ENCODE measurements at places on chromosomes 2 and 18. TPM values are rescaled to one million over a fixed set of nuclear protein-coding genes. Genes with fewer than 3 reads are reported as not detected.

CNNM4 gene
- total RNA-seq: 2.7 TPM

GRCh38 chr18:13262839-13263691, 44.5 kb downstream of the LDLRAD4 start:
- H3K36me3 ChIP-seq: no peaks in the 10 kb centered on the region
- H3K4me3 ChIP-seq: no peak overlapping the region
- DNase-seq: no peak
- H3K27me3 ChIP-seq: no peaks in the 10 kb centered on the region
- H3K27ac ChIP-seq: peak overlapping the region; percentile 88
- peaks cover 46% of the 10 kb centered on the region for H3K4me1 ChIP-seq

- no peak overlapping the region for H3K27ac ChIP-seq
- H3K4me3 ChIP-seq: no peak overlapping the region
- no peak for DNase-seq
- H3K4me1 ChIP-seq: no peaks in the 10 kb centered on the region
- H3K36me3 ChIP-seq: no peaks in the 10 kb centered on the region
- no peaks in the 10 kb centered on the region for H3K27me3 ChIP-seq
These were observed 306.2 kb upstream of the KCNJ3 start for GRCh38 chr2:154392256-154392655.

RBFA gene
- total RNA-seq: 23.1 TPM

DNA sequence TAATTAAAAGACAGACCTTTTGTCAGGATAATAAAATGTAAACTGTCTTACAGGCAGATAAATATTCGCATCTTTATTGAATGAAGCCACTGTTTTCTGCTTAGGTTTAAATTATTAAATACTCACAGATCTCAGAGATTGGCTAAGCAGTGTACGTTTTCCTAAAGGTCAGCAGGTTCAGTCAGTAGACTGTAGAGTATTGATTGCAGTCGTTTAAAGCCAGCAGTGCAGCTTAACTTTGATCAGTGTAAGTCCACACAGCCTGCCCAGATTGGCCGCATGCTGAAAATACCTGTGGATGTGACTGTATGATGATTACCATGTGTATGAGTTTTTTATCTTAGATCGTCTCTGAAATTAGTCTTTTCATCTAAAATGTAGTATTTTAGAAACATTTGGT, 42.3 kb downstream of the ATP9B start:
- H3K4me1 ChIP-seq: no peaks in the 10 kb centered on the region
- no peak for DNase-seq

GRCh38 chr2:43045866-43046265, 180.5 kb downstream of the ZFP36L2 start:
- DNase-seq: no peak
- H3K4me3 ChIP-seq: no peak overlapping the region
- H3K36me3 ChIP-seq: no peaks in the 10 kb centered on the region
- no peaks in the 10 kb centered on the region for H3K27me3 ChIP-seq

- H3K4me1 ChIP-seq: no peaks in the 10 kb centered on the region
- H3K27ac ChIP-seq: no peak overlapping the region
- no peak for DNase-seq
- H3K4me3 ChIP-seq: no peak overlapping the region
- H3K36me3 ChIP-seq: no peaks in the 10 kb centered on the region
These were observed 241.1 kb downstream of the TMEM182 start for GRCh38 chr2:103002954-103003353.

GRCh38 chr2:46117379-46117778, 179.8 kb upstream of the EPAS1 start:
- no peak overlapping the region for H3K27ac ChIP-seq
- no peak for DNase-seq
- no peaks in the 10 kb centered on the region for H3K27me3 ChIP-seq

ADI1 gene
- total RNA-seq: 40.9 TPM

REG3A gene
- total RNA-seq: not detected

MROH2A gene
- total RNA-seq: not detected

GRCh38 chr2:31239593-31240177, 5.7 kb downstream of the EHD3 start:
- H3K27me3 ChIP-seq: no peaks in the 10 kb centered on the region
- H3K36me3 ChIP-seq: peaks cover 7% of the 10 kb centered on the region
- peaks cover 46% of the 10 kb centered on the region for H3K4me1 ChIP-seq
- peak overlapping the region; percentile 95 for H3K27ac ChIP-seq
- peak overlapping the region; percentile 30 for H3K4me3 ChIP-seq

DNA sequence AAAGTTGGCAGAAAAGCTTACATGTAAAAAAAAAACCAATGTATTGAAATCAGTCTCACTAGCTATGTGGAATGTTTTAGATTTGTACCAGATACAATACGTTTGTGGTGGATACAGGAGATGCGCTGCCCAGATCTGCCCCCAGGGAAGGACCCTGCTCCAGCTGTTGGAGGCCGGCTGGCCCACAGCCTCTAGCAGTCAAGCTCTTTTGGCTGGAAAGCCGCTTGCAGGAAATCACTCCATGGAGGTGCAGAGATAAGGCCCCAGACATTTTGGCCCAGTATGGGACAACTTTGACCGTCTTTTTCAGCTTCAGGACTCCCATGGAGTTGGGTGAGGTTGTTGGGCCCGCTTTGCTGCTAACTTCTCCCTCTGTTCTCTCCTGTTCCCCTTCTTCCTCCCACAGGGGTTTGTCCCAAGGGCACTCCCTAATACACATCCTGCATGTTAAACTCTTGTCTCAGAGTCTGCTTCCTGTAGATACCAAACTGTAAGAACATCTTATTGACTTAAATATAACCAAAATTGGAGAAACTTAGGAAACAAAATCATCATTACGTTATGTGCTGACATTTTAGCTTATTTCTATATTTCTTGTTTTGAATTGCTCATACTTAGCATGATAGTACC, 1.7 kb upstream of the QPCT start:
- no peaks in the 10 kb centered on the region for H3K36me3 ChIP-seq
- H3K27ac ChIP-seq: no peak overlapping the region
- no peak for DNase-seq
- no peaks in the 10 kb centered on the region for H3K27me3 ChIP-seq

- no peak for DNase-seq
- no peaks in the 10 kb centered on the region for H3K27me3 ChIP-seq
- H3K4me3 ChIP-seq: no peak overlapping the region
- H3K36me3 ChIP-seq: no peaks in the 10 kb centered on the region
These were observed 274.5 kb downstream of the NCKAP5 start for GRCh38 chr2:133293544-133294353.

MOGAT1 gene
- total RNA-seq: not detected

LCLAT1 gene
- 9.8 TPM for total RNA-seq

DNA sequence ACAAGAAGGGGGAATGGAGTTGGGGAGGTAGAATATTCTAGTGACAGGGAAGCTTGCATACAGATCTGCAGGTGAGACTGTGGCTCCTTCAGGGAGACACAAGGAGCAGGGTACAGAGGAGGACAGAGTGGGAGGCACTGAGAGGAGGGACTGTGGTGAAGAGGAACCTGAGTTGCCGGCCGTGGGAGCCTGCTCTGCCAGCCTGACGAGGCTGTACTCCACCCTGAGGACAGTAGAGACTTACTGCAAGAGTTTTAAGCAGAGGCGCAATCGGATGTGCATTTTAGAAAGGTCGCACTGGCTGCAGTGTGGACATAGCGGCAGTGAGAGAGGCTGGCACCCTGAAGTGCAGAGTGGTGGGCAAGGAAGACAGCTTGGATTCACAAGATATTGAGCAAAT, 185.8 kb downstream of the GFPT1 start:
- no peak for DNase-seq
- no peak overlapping the region for H3K27ac ChIP-seq
- H3K4me3 ChIP-seq: no peak overlapping the region
- peaks cover 19% of the 10 kb centered on the region for H3K4me1 ChIP-seq

- H3K4me1 ChIP-seq: peaks cover 50% of the 10 kb centered on the region
- H3K27me3 ChIP-seq: no peaks in the 10 kb centered on the region
- no peaks in the 10 kb centered on the region for H3K36me3 ChIP-seq
These were observed 268.9 kb downstream of the NDUFA10 start for GRCh38 chr2:239756031-239756789.

GPR45 gene
- total RNA-seq: not detected

SCYGR6 gene
- not detected for total RNA-seq

GRCh38 chr2:232522623-232523401, 2.6 kb downstream of the PRSS56 start:
- peaks cover 20% of the 10 kb centered on the region for H3K4me1 ChIP-seq
- no peak overlapping the region for H3K27ac ChIP-seq

POU3F3 gene
- total RNA-seq: 0.21 TPM

DNA sequence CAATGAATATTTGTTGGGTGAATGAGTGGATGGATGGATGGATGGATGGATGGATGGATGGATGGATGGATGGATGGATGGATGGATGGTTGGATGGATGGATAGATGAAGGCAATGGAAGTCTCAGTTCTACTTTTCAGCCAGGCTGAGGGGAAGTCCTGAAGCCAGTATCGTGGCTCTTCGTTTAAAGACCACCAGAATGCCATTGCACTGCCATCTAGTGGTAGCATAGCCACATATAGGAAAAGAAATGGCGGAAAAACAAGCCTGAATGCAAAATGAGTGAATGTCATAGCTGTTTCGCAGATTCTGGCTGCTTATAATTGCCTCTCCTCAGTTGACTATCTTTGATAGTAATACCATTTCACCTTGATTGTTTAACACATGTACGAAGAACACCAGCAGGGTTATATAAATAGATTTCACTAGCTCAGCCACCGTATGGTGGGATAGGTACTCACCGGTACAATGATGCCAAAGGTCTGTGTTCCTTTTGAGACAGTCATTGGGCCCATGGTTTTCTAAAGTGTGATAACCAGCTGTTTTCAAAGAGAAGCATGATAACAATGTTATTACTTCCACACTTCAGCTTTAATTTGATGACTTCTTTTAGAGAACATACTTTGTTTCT, 62.3 kb upstream of the GREB1L start:
- no peak overlapping the region for H3K27ac ChIP-seq
- no peak overlapping the region for H3K4me3 ChIP-seq
- DNase-seq: no peak
- H3K27me3 ChIP-seq: no peaks in the 10 kb centered on the region
- H3K4me1 ChIP-seq: no peaks in the 10 kb centered on the region

DNA sequence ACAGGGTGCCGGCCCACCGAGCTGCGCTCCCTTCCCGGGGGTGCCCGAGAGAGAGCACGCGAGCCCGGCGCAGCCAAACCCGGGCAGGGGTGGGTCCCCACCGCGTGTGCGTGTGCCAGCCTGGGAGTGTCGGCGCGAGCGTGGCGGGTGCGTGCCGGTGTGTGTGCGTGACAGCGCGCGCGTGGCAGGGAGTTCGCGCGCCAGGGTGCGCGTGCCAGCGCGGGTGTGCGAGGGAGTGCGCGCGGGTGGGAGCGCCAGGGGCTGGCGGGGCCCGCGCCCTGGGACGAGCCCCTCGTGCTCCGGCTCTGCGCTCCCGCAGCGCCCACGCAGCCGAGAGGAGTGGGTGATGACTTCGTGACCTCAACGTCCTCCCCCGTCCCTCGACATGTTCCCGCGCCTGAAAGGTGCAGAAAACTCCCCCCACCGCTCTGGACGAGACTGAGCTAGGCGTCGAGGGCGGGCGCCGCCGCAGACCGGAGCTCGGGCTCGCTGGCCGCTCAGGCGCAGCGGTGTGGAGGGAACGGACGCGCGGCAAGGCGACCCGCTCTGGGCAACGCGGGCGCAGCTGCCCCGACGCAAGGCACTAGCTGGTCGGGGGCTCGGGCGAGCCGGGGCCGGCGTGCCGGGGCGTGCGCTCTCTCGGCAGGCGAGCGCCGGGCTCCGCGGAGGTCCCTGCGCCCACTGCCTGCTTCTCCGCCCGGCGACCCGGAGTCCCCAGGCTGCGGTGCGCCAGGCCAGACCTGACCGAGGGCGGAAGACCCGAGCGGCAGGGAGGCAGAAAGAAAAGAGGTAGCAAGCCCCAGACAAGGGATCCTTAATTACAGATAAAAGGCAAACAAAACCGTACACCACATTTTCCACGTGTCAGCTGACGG, 582.8 kb downstream of the ZEB2 start:
- H3K4me1 ChIP-seq: peaks cover 7% of the 10 kb centered on the region
- H3K4me3 ChIP-seq: peak overlapping the region; percentile 69
- no peak for DNase-seq

EPAS1 gene
- total RNA-seq: 1,738 TPM

NEB gene
- 0.53 TPM for total RNA-seq

GRCh38 chr2:235570966-235571692, 77.3 kb downstream of the AGAP1 start:
- no peaks in the 10 kb centered on the region for H3K36me3 ChIP-seq
- no peaks in the 10 kb centered on the region for H3K4me1 ChIP-seq
- H3K27me3 ChIP-seq: no peaks in the 10 kb centered on the region
- no peak for DNase-seq

GRCh38 chr18:50142441-50143120, 52.4 kb downstream of the MYO5B start:
- DNase-seq: no peak
- H3K36me3 ChIP-seq: no peaks in the 10 kb centered on the region
- H3K27me3 ChIP-seq: no peaks in the 10 kb centered on the region
- no peaks in the 10 kb centered on the region for H3K4me1 ChIP-seq
- H3K4me3 ChIP-seq: no peak overlapping the region

AMMECR1L gene
- total RNA-seq: 20.6 TPM

CNTNAP5 gene
- total RNA-seq: not detected

DNA sequence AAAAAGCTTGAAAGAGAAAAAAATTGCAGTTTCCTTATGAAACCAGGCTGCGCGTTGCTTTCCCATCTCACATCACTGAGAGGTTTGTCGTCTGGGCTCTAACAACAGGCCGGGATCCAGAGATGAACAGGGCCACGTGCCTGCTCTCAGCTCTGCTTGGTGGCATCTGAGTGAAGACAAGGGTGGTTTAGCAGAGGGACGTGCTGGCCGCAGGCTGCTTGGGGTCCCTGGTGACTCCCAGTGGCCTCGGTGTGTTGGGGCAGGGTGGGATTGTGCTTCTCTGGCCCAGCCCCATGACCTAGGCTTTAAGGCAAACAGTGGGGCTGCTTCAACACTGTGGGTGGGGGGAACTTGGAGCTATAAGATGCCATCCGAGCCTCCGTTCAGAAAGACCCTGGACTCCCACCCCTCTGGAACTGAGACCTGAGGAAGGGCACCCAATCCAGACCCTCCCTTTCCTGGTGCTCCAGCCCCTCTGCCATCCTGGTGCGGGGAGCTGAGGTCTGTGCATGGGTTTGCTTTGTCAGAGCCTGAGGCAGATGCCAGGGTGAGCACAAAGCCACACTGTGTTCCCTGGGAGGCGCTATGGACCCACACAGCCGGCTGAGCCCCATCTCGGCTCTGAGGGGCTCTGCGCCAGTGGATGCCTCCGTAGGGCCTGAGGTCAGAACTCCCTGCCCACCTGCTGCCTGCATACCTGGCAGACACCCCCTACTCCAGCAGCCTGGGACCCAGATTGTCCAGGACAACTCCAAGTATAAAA, 18.4 kb upstream of the HPCAL1 start:
- no peak overlapping the region for H3K4me3 ChIP-seq
- no peak for DNase-seq
- peaks cover 16% of the 10 kb centered on the region for H3K4me1 ChIP-seq
- H3K27me3 ChIP-seq: no peaks in the 10 kb centered on the region

Data from ascending aorta (tissue), 2 donors.